ENCODE measurements at places on chromosomes 1 and 21.

GRCh38 chr1:155241069-155241679, 14.1 kb downstream of the ENTREP3 start:
- peak; percentile 50 for DNase-seq

GRCh38 chr1:43980255-43981134, 1.5 kb downstream of the B4GALT2 start:
- no peak for DNase-seq

DNA sequence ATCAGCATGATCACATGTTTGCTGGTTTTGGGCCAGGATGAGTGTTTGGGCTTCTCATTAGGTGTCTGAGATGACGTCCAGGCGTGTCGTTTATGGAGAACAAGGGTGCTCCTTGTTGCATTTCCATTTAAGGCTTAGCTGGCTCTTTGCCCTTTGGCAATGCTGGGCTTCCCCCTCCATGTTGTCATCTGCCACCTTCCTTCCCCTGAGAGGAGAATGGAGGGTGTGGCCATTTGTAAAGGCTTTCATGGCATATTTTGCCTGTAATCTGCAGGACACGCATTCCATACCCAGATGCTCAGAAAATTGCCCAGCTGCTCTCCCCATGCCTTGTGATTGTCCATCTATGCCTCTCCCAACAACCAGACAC, 27.7 kb downstream of the PKP1 start:
- no peak for DNase-seq

GRCh38 chr1:238672262-238672661, 714.1 kb upstream of the CHRM3 start:
- DNase-seq: no peak

GRCh38 chr21:41868062-41868710, 11.0 kb downstream of the PRDM15 start:
- no peak for DNase-seq

- DNase-seq: peak; percentile 9
Measured at GRCh38 chr1:185045814-185046492, 595 bp downstream of the RNF2 start.

- DNase-seq: no peak
Measured at GRCh38 chr21:31298618-31299269, 45.3 kb downstream of the TIAM1 start.

GRCh38 chr1:19272064-19272463, 16.5 kb downstream of the AKR7A3 start:
- DNase-seq: no peak

DNA sequence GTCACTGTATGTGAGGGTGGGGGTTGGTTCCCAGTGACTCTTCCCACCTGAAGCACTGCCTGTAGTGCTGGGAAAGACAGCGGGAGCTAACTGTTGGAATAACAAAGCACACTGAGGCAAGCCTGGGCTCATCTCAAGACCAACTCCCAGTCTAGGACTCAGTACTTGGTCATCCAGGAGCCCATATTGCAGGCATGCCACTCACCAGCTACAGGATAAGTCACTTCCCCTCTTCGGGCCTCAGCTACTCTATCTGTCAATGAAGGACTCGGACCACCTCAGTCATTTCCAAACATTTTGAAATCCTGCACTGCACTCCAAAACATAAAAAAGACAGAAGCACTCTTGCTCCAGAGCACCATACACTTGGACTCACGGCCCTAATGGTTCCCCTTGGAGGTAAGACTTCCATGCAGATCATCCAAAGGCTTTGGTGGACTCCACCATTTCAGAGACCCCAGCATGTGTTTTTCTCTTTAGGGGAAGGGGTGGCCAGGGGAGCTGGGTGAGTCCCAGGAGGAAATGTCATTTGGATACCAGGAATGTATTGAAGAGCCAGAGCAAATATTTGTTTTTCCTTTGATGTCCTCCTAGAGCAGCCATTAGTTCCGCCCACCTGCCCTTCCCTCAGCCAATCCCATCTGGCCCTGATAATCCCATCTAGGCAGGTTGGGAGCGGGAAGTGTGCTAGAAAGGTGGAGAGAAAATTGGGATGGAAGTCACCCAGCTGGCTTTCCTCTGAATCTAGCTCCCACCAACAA, 3.1 kb downstream of the NUAK2 start:
- DNase-seq: no peak

GRCh38 chr1:29502911-29503840, 266.9 kb downstream of the PTPRU start:
- no peak for DNase-seq

DNA sequence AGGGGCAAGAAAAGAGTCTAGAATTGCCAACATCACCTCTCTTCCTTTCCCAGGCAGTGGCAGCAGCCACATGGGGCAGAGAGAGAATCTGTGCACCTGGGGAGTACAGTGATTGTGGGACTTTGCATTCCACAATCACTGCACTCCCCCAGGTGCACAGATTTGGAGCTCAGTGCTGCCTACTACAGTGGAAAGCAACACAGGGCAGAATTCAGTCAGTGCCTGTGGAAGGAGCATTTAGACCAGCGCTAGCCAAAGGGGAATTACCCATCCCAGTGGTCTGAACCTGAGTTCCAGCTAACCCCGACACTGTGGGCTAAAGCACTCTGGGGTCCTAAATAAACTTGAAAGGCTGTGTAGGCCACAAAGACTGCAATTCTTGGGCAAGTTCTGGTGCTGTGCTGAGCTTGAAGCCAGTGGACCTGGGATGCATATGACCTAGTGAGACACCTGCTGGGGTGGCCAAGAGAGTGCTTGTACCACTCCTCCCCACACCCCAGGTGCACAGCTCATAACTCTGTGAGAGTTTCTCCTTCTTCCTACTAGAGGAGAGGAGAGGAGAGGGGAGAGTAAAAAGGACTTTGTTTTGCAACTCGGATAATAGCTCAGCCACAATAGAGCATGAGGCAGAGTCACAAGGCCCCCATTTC, 50.3 kb downstream of the NUP210L start:
- DNase-seq: no peak

DNA sequence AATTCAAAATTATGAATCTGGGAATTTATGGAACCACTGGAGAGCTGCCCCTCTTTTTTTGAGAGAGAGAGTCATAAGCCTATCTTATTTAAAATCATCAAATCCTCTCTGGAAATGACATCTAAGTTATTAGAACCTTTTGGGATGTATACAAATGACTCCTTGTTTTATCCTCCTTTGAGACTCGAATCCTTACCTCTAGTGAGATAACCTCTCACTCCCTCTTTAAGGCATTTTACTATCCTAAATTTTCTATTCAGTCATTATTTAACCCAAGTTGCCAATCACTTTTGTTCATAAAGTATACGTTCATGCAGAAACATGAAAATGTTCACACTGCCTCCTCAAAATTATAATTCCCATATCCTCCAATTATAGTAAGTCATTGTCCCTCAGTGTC, 313.6 kb upstream of the C1orf87 start:
- DNase-seq: no peak

DNA sequence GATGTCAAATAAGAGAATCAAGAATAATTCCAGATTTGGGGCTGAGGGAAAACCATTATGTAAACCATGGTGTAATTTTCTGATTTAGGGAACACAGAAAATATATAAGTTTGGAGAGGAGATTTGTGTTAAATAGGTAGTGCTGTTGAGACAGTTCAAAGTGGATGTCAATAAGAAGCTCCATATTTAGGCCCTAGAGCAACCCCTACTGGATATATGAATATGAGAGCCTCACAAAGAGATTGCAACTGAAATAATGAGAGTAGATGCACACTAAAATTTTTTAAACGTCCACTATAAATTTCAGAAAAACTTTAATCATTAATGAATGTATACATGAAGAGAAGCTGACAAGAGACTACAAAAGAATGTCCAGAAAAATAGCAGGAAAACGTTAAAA, 1447.8 kb upstream of the PRMT6 start:
- no peak for DNase-seq

- no peak for DNase-seq
Measured at GRCh38 chr1:240190881-240191401, 99.3 kb downstream of the FMN2 start.

GRCh38 chr1:57061369-57061768, 95.6 kb upstream of the C8B start:
- DNase-seq: no peak

GRCh38 chr1:39808784-39809517, 20.3 kb upstream of the BMP8B start:
- DNase-seq: no peak

- no peak for DNase-seq
Measured at GRCh38 chr1:71463144-71463543, 382.3 kb upstream of the ZRANB2 start.

DNA sequence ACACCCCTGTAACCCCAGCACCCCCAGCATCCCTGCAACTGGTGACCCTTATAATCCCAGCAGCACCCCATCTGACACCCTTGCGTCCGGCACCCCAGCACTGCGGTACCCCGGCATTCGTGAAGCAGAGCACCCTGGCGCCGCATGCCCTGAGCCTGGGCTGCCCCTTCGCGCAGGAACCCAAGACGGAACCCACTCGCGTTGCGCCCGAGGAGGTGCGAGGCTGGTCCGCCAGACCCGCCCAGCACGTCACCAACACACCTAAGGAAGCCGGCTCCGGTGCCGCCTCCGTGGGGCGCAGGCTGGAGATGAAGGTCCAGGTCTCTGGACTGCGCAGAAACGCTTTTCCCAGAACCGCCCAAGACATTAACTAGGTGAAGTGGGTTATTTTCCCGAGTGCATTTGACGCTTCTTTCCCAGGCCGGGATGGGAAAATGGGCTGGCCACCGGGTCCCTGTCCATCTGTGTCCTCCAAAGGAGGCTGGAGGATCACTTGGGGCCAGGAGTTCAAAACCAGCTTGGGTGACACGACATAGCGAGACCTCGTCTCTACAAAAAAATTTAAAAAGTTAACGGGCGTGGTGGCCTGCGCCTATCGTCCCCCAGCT, 15.9 kb upstream of the RNF187 start:
- no peak for DNase-seq

GRCh38 chr1:82704966-82705365, 904.2 kb downstream of the ADGRL2 start:
- no peak for DNase-seq

- no peak for DNase-seq
Measured at GRCh38 chr1:47984175-47984789, 12.9 kb downstream of the TRABD2B start.

GRCh38 chr21:20106368-20106767, 891.8 kb upstream of the NCAM2 start:
- DNase-seq: no peak

Measured in activated T-cell treated with anti-CD3 and anti-CD28 coated beads for 1 hour (primary cell).